Gastroesophageal sphincter (tissue), 4 donors: ENCODE measurements at places on chromosomes 1 and 21. TPM values are rescaled to one million over a fixed set of nuclear protein-coding genes. Genes with fewer than 3 reads are reported as not detected.

DNA sequence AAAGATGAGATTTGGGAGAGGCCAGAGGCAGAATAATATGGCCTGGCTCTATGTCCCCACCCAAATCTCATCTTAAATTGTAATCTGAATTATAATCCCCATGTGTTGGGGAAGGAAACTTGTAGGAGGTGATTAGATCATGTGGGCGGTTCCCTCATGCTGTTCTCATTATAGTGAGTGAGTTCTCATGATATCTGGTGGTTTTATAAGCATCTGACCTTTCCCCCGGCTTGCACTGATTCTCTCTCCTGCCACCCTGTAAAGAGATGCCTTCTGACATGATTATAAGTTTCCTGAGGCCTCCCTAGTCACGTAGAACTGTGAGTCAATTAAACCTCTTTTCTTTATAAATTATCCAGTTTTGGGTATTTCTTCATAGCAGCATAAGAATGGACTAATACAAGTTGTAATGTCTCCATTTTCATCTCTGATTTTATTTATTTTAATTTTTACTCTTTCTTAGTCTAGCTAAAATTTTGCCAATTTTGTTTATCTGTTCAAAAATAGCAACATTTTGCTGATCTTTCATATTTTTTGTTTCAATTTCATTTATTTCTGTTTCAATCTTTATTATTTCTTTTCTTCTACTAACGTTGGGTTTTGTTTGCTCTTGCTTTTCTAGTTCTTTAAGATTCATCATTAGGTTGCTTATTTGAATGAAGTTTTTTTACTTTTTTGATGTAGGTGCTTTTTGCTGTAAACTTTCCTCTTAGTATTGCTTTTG is 67.0 kb upstream of the ZRANB2 start:
- ATAC-seq = no peak

- no peak for ATAC-seq
These were observed 41.3 kb upstream of the DMBX1 start for GRCh38 chr1:46448109-46448911.

- no peak for ATAC-seq
These were observed 1.4 kb upstream of the GSTM4 start for GRCh38 chr1:109654519-109654918.

UBL4B gene
- total RNA-seq = not detected
